ENCODE measurements at places on chromosomes 2 and 18.

- no peak for DNase-seq
Measured at GRCh38 chr2:121626777-121627524, 22.3 kb downstream of the CLASP1 start.

- DNase-seq, result no peak
Measured at GRCh38 chr2:187011206-187011832, 162.3 kb upstream of the ZSWIM2 start.

DNA sequence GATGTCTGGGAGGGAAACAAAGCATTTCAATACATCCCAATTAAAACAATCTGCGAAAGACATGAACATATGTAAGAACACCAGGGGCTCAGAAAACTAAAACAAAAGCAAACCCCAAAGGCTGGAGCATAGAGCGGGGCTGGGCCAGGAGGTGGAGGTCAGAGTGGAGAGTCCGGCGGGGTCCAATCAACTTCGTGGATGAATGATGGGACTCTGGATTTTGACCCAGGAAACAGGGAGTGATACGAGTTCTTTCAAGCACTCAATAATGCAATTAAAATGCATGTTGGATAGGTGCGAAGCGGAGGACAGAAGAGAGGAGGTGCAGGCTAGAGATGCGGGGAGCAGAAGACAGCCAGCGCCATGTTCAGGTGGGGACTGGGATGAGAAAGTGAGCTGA, 200.7 kb upstream of the PXDN start:
- DNase-seq, result no peak

- DNase-seq, result no peak
Measured at GRCh38 chr2:41958251-41958650, 89.6 kb upstream of the PKDCC start.

DNA sequence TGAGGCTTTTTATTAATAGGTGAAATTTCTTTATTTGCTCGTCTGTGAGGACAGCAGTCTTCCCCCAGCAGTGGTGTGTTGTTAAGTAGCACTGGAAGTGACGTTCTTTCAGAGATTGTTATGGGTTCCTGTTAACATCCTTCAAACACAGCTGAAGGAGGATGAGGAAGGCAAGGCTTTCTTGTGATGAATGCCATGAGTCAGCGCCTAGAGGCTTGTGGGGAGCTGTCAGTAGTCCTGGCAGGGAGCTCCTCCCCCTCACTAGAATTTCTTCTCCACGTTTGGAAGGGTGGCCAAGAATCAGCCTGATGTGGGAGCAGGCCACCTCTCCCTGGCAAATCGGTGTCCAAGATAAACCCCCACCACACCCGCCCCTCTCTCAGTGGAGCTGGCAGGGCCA, 113.2 kb downstream of the ARHGEF4 start:
- DNase-seq, result no peak

DNA sequence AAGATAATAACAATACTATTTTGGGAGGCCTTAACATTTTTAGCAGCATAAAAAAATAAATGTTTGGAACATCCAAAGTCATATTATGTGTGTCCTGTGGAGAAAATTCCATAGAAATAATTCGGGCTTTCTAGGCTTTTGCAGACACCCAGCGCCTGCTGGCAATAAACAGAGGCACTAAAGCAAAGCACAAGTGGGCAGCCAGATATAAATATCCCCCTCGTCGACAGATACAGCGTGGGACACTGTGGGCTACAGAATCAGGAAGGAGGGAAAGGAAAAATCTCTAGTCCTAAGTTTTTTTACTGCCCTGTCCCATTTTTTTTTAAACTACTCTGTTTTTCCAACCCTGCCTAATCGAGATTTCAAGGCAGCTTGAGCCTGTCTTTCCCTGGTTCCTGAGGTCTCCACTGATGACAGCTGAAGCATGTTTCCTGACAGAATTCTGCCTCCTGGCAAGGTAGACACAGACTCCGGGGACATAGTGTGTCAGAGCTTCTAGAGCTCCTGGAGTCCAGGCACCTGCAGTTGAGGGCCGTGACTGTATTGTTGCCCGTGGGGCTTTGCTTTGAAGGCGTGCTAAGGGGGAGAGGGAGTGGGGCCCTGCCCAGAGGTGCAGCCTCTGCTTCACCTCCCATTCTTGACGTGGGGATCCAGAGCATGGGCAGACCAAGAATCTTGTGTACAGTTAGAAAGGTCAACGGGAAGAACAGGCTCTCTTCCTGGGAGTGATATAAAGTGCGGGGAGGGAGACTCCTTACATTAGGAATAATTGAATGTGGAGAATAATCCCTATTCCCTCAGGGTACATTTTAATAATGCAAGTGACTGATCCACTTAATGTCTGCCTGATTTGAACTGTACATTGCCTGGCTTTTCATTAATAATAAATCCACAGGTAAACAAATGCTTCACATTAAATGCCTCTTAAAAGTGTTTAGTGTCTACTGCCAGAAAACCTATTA, 232.3 kb downstream of the DCC start:
- DNase-seq, result no peak

DNA sequence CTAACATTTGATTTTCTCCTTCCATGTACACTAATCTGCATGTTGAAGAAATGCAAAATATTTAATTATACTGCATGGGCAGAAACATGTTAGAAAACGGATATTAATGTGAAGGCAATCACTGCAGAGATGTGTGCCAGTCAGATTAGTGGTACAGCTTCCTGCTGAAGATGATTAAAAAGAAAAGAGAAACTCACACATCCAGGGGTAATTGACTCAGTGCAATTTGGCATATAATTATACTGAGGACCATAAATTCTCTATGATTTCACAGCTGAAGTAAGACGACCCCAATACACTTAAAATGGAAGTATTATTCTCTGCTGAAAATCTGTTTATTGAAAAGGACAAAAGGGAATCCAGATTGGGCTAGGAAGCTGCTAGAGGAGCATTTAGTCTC, 243.4 kb downstream of the TGIF1 start:
- DNase-seq, result no peak
